ENCODE measurements at places on chromosomes 4 and X. TPM values are rescaled to one million over a fixed set of nuclear protein-coding genes. Genes with fewer than 3 reads are reported as not detected.

Gene CD40LG
- total RNA-seq = not detected

Gene BEX4
- total RNA-seq = 31.1 TPM

Gene CFI
- total RNA-seq = 8.7 TPM

Gene CCDC120
- 3.8 TPM for total RNA-seq

Gene FAM9B
- not detected for total RNA-seq

Gene TRAM1L1
- 1.7 TPM for total RNA-seq

Gene USP51
- total RNA-seq = 0.83 TPM

Gene TASL
- total RNA-seq = 0.33 TPM

DNA sequence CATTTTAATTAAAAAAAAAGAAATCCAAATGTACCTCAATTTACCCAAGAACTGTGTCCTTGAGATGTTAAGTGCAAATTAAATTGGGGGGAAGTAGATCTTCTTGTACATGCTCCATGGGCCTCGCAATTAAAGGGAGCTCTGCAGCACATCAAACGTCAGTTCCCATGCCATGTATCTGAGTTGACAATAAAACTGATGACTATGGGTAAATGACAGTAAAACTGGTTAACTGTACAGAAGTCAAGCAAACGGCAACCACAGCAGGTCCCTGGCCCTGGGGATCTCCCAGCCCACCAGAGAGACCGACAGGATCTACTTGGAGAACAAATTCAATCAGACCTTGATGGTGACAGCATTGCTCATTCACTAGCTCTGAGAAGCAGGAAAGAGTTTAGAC lies 32.8 kb upstream of the XPNPEP2 start:
- no peak for DNase-seq
- no peak overlapping the region for H3K4me3 ChIP-seq
- H3K4me1 ChIP-seq = no peaks in the 10 kb centered on the region
- H3K27ac ChIP-seq = no peak overlapping the region
- no peaks in the 10 kb centered on the region for H3K27me3 ChIP-seq

- H3K4me1 ChIP-seq = no peaks in the 10 kb centered on the region
- DNase-seq = no peak
- no peak overlapping the region for H3K27ac ChIP-seq
- H3K36me3 ChIP-seq = no peaks in the 10 kb centered on the region
- no peaks in the 10 kb centered on the region for H3K27me3 ChIP-seq
Observed at GRCh38 chrX:31604629-31605221, 532.9 kb upstream of the FTHL17 start.

GRCh38 chr4:169741569-169741968 lies 16.2 kb downstream of the HPF1 start:
- no peaks in the 10 kb centered on the region for H3K4me1 ChIP-seq
- H3K4me3 ChIP-seq = no peak overlapping the region
- H3K36me3 ChIP-seq = peaks cover 51% of the 10 kb centered on the region
- no peak overlapping the region for H3K27ac ChIP-seq

DNA sequence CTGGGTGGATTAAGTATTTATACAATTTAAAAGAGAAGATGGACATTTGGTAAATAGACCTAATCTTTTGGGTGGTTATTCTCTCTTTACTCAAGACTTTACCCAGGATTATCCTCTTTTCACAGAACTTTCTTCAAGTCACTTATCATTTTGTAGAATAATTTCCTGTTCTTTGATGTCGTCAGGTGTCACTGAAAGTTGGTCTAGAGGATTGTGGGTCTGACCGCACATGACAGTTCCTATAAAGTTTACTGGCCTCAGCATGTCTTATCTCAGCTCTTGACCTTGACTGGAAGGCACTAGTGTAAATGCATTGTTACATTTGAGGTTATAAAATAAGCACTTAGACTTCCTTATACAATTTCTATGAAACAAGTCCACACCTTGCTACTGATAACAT lies 139.9 kb upstream of the SLC4A4 start:
- H3K27ac ChIP-seq = no peak overlapping the region
- H3K27me3 ChIP-seq = no peaks in the 10 kb centered on the region
- no peaks in the 10 kb centered on the region for H3K4me1 ChIP-seq
- H3K4me3 ChIP-seq = no peak overlapping the region
- H3K36me3 ChIP-seq = no peaks in the 10 kb centered on the region

- H3K4me3 ChIP-seq = no peak overlapping the region
- H3K36me3 ChIP-seq = peaks cover 14% of the 10 kb centered on the region
- no peaks in the 10 kb centered on the region for H3K4me1 ChIP-seq
- no peak for DNase-seq
- no peak overlapping the region for H3K27ac ChIP-seq
Observed at GRCh38 chrX:149531599-149531998, 9.2 kb upstream of the EOLA1 start.
